ENCODE measurements at places on chromosomes 4 and X. TPM values are rescaled to one million over a fixed set of nuclear protein-coding genes. Genes with fewer than 3 reads are reported as not detected.

The NLGN4X gene
- 2.6 TPM for polyA plus RNA-seq

The EMCN gene
- polyA plus RNA-seq, result 37.8 TPM

The POU4F2 gene
- polyA plus RNA-seq, result not detected

The CUL4B gene
- polyA plus RNA-seq, result 40.2 TPM

The PTPN13 gene
- 2.8 TPM for polyA plus RNA-seq

The F11 gene
- polyA plus RNA-seq, result not detected

The IGFBP7 gene
- polyA plus RNA-seq, result 126 TPM

The STARD8 gene
- 10.4 TPM for polyA plus RNA-seq

The HUWE1 gene
- polyA plus RNA-seq, result 85.3 TPM

The SLC25A43 gene
- polyA plus RNA-seq, result 12.8 TPM

The HTN3 gene
- not detected for polyA plus RNA-seq

The MTMR8 gene
- 1.2 TPM for polyA plus RNA-seq

All from muscle of arm (tissue), 14 donors.